ENCODE measurements at places on chromosomes 1 and 21.

DNA sequence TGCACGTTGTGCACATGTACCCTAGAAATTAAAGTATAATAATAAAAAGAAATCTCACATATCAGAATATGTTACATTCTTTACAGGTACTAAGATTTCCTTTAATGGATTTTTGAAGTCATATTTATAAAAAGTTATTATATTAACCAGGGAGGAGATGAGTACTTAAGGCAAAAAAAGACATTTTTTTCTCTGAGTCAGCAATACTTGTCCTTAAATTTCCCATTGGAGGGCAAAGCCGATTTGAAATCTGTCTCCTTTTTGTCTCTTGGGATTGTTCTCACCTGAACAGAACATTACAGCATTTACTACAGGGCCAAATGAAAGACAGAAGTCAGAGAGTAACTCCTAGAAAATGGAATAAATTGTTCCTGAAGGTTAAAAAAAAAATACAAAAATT lies 26.3 kb upstream of the SLC16A1 start:
- DNase-seq, result no peak

- no peak for DNase-seq
Measured at GRCh38 chr1:218666263-218666662, 321.1 kb downstream of the TGFB2 start.

DNA sequence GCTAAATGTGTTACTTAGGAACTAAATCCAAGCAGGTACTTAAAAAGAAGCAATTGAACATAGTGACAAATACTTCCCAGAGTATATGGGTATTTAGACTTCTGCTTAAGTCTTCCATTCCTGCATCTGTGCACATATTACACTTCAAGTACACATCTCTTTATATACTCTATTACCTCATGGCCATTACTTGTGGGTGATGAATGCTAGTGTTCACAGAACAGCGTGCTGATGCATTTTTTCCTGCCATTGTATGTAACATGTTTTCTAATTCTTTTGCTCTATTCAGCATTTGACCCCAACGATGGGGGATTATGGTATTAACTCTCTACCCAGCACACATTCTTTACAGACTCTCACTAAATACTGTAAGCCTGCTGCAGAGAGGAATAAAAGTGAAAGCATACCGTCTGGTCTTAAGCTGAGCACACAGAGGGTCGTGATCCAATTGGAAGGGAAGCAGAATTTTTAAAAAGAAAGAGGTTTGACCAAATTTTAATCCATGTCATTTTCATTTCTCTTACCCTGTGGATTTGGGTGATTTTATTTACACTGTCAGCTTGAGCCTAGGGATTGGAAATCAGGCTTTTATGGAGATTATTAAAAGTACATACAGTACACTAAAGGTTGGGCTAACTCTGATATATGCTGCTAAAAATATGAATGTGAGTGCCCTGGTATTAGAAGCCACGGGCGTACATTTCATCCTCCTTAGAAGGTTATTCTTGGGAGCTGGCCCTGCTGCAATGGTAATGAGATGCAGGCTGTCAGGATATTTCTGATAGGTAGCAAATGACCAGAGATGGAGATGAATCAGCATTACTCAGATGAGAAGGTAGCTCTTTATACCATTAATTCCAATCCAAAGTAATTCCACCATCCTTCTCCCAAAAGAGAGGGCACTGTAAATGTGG lies 95.5 kb upstream of the PROX1 start:
- DNase-seq, result no peak

GRCh38 chr1:209927466-209927865 lies 10.6 kb upstream of the SYT14 start:
- DNase-seq, result no peak

DNA sequence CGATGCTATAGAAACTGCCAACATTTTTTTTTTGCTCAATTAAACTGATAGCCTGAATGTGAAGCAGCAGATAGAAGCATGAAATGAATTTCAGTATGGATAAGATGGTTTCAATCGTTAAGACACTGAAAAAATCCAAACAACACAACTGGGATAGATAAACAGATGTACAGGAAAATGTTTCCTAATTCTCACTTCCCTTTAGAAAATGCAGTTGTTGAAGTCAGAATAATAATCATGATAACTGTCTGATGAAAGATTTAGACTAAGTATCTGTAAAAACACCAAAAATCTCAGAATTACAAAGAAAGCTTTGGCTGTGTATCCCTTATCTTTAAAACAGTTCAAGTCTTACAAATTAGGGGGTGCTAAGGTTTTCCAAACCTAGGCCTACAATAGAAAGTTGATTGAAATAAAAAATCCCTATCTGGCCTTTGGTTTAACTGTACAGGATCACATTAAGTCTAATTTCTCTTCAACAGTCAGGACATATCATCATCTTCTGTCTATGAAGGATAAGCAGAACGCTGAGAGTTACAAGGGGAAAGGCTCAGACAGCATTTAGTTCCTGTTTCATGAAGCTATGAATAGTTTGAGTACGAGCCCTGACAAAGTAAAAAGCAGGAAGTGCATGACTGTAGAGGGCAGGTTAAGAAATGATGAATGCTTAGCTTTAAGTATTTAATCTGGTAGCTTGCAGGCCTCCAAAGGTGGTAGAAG lies 203.2 kb downstream of the APP start:
- no peak for DNase-seq

DNA sequence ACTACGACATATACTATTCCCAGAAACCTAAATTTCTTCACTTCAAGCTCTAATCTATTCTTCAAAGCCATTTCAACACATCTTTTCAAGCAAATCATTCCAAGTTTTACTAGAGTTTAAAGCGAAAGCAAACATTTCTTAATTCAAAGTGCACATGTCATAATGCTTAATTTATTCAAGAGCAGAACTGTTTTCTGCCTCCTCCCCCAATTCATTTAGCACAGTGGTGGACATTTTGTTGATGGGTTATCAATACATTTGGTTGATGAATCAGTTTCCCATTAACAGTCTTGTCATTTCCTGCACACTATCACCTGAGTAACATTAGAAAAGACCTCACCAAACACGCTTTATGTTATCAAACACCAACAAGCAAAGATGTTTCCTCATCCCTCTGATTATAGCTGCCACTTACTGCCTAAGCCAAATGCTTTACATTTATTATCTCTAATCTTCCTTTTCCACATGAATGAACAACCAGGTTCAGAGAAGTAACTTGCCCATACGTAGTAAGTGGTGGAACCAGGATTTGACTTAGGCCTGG lies 2.0 kb downstream of the SRSF4 start:
- no peak for DNase-seq

- no peak for DNase-seq
Measured at GRCh38 chr1:236800002-236800620, 5.0 kb downstream of the MTR start.

- no peak for DNase-seq
Measured at GRCh38 chr1:40029608-40030007, 10.9 kb upstream of the CAP1 start.

- no peak for DNase-seq
Measured at GRCh38 chr1:96418969-96419368, 302.6 kb upstream of the PTBP2 start.

DNA sequence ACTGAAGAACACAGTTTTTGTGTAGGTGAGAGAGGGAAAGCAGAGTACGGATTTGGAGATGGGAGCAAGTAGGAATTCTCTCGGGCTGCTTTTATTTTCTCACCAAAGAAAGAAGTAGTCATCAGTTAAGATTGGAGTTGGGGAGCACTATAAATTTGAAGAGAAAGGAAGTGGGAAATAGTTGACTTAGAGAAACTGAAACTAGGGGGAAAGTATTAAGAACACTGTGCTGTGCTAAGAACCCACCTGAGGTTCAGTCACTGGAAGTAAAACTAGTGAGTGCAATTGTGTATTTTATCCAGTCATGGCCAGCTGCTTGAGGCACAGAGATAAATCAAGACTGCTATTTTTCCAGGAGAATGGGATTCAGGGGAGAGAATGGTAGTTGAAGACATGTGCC lies 37.4 kb downstream of the CLCC1 start:
- DNase-seq, result no peak

GRCh38 chr1:205585169-205585834 lies 46.5 kb downstream of the ELK4 start:
- DNase-seq, result no peak

GRCh38 chr1:159866905-159867663 lies 4.6 kb upstream of the VSIG8 start:
- DNase-seq, result no peak

- DNase-seq, result peak; percentile 53
Measured at GRCh38 chr21:16535102-16535422, 805.3 kb downstream of the USP25 start.

GRCh38 chr1:51875291-51875772 lies 3.2 kb downstream of the NRDC start:
- no peak for DNase-seq

GRCh38 chr21:45335151-45335760 lies 47.6 kb upstream of the POFUT2 start:
- DNase-seq, result no peak

DNA sequence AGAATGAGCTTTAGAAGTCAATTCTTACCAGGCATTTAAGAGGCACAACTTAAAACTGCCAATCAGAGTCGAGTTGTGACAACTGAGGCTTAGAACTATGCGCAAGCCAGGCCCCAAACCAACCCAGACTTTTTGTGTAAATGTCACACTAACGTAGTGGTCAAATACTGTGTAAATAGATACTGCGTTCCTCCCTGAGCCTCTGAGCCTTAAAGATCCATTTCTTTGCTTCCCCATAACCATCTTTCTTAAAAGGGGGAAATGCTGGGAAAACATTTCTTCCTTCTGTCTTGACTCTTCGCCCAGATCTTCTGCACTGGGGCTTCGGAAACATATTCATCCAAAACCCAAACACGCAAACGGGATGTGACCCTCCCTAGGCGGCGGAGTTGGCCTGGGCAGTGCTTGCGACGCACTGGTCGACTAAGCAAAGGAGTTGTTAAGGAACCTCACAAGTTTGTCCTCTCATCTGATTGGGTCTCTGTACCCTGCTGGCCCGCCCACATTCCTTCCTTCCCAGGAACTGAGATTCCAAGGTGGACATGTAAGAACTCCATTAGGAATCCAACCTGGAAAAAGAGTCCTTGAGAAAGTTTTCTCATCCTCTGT lies 2.6 kb downstream of the ADAMTS5 start:
- DNase-seq, result peak; percentile 78

DNA sequence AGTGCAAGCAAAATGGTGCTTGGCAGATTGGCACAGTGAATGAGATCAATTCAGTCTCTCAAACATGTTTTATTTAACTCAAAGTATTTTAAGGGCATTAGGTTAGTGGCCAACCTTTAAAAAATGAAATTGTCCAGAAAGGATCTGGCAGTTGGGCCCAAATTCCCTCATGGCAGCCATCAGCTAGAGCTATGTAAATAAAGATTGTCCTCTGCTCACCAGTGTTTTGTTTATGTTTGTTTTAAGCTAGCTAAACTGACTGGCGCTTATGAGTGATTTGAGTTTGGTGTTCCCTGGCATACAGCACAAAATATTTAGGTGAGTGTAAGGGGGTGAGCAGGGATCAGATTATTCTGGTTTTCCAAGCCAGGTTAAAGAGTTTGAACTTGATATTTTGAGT lies 18.1 kb downstream of the HDAC1 start:
- no peak for DNase-seq

GRCh38 chr1:41496080-41497055 lies 11.9 kb upstream of the EDN2 start:
- DNase-seq, result peak; percentile 95

DNA sequence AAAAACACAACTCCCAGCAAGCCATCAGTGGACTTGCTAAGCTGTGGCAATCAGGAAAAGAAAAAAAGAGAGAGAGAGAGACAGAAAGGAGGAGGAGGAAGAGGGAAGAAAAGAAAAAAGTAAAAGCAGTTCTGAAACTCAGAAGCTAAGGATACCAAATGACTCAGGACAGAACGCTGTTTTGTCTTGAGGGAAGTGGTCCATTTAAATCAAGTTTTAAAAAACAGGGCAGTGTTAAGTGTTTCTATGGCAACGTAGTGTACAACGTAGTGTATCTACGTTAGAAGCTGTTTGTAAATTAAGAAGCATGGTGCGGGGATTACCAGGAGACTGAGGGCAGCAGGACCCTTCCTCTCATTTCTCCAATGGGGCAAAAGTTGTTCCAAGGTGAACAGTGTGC lies 5.8 kb downstream of the ADORA3 start:
- no peak for DNase-seq

GRCh38 chr21:37873655-37874054 lies 42.6 kb downstream of the KCNJ6 start:
- DNase-seq, result no peak

GRCh38 chr1:18644446-18644845 lies 13.8 kb downstream of the PAX7 start:
- no peak for DNase-seq

- no peak for DNase-seq
Measured at GRCh38 chr21:43767498-43767983, 8.6 kb downstream of the CSTB start.

- peak; percentile 10 for DNase-seq
Measured at GRCh38 chr1:42680921-42681683, 1.1 kb upstream of the YBX1 start.

DNA sequence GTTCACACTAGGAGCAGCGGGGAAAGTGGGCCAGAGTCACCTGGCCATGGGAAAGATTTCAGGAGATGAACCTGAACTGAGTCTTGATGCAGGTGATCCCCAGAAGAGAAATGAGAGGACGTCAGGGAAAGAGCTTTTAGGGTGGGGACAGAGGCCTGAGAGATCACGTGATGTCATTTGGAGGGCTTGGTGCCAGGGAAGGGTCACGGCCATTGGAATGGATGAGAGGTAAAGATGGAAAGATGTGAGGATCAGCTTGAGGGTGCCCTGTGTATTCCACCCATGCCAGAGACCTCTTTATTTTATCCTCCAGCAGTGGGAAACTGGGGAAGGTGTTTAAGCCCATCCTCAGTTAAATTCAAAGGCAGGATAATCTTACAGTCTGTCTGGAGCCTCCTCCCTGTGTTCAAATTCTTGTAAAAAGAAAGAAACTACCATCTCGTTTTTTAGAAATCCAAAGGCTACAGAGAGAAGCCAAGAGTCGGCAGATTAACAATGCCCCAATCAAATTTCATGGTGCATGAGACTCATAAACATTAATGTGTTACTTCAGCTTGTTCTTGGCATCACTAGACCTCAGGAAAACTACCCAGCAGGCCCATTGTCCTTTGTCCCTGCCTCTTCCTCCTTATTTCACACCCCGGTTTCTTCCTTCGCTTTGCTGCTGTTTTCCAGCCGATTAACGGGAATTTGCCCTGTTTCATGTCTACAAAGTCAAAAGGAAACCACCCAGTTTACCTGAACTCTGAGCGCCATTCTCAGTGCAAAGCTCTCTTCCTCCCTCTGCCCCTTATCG lies 93.1 kb upstream of the LRRC8D start:
- no peak for DNase-seq
